ENCODE measurements at places on chromosomes 7 and 10.
A peak's percentile ranks its signal among the peaks of the same experiment; 100 is the strongest.

DNA sequence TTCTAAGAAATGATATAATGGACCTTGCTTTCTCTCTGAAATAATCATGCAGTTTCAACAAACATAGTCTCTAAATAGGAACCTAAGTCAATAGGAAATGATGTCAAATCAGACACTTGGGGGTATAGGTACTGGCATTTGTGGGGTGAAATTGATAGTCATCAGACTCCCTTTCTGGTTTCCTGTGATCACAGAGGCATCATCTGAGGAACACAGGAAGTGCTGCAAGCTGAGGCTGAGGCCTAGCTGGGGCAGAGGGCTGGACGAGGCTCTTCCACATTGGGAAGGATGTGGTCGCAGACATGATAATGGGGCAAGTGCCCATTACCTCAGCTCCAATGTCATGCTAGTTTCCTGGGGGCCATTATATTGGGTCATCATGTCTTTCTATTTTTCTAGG lies 33.5 kb upstream of the TARP start:
- DNase-seq = no peak

- peak; percentile 7 for DNase-seq
Observed at GRCh38 chr10:43420369-43421200, 11.6 kb upstream of the HNRNPF start.

DNA sequence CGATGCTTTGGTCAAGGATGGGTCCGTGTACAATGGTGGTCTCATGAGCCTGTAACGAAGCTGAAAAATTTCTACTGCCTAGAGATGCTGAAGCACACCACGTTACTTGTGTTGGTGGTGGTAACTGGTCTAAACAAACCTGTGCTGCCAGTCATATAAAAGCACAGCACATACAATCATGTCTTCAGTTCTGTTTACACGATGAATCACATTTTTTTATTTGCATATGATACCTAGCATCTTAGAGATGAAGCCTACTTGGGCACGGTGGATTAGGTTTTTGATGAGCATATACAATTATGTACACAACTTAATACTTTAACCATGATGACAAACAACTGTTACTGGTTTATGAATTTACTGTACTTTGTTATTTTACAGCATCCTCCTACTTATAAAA lies 201.0 kb downstream of the ZMYND11 start:
- DNase-seq = no peak

- no peak for DNase-seq
Observed at GRCh38 chr10:116427671-116428070, at the start of gene PNLIPRP3. Gene PNLIPRP3 (plus strand): TSS chr10:116427847. CDS start chr10:116428013, 166 bp downstream.

- no peak for DNase-seq
Observed at GRCh38 chr7:69199041-69199440, 399.2 kb upstream of the AUTS2 start.

- DNase-seq = no peak
Observed at GRCh38 chr7:131600085-131600881, 43.9 kb upstream of the PODXL start.

- DNase-seq = no peak
Observed at GRCh38 chr7:48899932-48900331, 24.4 kb upstream of the CDC14C start.

DNA sequence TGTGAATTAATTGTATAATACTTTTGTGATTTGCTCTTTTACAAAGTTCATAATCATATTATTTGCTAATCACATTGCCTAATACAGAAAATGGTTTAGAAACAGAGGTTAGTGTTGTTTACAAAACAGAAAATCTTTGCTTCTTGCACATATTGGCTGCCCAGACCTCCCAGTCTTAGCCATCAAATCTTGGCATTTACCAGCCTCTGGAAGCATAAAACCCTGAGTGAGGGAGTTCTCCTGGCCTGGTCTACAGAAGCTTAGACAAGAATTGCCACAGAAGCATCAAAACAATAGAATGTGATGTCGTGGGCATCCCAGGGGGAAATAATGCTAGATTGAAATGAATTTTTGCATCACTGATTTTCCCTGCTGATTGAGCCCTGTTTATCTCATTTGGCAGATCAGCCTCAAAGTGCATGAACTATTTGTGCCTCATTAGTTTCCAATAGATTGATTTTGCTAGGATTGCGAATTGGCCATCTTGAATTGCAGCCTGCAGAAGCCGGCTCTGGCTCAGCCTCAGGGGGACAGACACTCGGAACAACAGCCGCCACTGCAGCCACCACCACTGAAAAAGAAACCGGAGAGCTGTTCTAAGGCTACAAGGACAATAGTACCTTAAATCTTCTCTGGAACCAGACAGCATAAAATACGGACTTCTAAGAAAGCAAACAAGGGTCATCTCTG lies 11.1 kb upstream of the SORBS1 start:
- no peak for DNase-seq

DNA sequence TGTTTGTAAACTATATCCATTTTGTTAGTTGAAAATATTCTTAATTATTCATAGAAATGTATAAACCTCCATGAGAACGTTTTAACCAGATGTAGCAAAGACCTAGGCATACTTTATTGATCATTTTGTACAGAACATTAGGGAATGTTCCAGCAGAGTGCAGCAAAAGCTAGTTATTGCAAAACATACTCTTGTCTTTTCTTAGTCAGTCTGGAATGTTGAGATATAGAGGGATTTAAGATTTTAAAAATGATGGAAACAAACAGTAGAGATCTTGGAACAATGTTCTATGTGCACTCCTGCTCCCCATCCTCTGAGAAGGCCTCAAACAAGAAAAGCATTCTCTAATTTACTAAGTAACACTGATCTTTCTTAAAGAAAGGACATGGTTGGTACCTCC lies 292.1 kb downstream of the BBS9 start:
- no peak for DNase-seq

DNA sequence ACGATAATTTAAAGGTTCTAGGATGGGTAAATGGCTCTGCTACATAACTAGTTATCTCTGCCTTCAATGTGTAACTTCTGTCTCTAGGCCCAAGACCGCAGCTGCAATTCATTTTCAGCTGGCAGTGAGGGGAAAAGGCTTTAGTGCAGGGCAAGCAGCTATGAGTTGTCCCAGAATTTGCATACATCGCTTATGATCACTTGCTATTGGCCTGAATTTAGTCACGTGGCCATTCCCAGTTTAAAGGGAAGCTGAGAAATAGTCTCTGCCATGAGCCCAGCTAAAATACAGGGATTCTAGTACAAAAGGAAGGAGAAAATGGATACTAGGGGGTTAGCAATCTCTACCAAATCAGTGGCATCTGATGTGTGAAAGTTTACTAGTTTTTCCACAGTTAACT lies 145.8 kb upstream of the IMMP2L start:
- no peak for DNase-seq

DNA sequence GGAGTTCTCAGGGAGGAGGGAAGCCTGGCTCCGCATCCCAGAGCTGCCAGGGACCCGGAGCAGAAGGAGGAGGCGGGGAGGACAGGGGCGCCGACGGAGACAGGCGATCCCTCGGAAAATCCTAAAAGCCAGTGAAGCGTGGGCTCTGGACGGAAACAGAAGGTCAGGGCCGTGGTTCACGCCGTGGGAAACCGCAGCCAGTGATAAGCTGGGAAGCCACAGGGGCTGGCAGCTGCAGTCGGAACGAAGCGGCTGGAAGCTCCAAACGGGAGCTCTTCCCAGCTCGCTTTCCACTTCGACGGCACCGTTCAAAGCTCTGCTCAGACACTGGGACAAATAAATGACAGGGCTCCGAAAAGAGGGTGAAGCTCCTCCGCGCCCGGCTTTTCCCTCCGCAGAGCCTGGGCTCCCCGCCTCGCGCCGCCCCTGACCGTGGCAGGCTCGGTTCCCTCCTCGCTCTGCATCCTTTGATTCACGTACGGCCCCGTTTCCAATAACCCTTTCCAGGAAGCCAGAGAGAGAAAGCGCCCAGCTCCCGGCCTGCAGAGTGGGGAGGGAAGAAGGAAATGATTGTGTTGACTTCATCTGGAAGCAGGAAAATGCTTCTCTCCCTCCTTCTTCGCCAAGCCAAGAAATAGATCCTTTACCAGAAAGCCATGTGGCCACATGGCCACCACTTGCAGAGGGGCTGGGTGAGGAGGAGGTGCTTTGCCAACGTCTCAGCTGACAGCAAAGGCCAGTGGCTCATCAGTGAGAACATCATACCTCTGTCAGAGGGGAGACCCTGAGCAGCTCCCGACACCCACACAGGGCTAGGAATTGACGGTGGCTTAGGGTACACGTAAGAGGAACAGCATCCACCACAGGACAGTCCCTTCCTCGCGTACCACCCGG lies 57.4 kb downstream of the ADRB1 start:
- DNase-seq = no peak

- DNase-seq = no peak
Observed at GRCh38 chr10:26881600-26882331, 21.0 kb upstream of the ABI1 start.

- no peak for DNase-seq
Observed at GRCh38 chr7:92815412-92815811, 21.0 kb downstream of the CDK6 start.

DNA sequence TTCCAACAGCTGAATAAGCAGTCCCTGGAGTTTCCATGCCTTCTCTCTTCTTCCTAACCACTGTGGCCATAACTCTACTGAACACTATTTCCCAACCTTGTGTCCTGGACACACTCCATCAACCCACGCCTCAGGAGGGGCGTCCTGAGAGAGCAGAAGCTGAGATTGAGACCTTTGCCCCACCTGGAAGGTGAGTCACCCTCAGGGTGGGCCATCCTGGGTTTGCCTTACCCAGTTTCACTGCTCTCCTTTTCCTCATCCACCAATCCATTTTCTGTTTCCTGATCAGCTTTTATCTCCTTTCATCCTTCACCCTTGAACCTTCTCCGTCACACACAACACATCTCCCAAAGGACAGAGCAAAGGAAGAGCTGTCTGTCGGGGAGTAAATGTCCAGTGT lies 91.4 kb downstream of the TMEM130 start:
- DNase-seq = no peak
